Stimulated activated CD8-positive, alpha-beta memory T cell treated with anti-CD3 and anti-CD28 coated beads, Interleukin-15, amount 100 ng/mL, for 24 hours (primary cell): ENCODE measurements at places on chromosomes 2 and 18.

- no peak for DNase-seq
Measured at GRCh38 chr2:200498402-200499162, 11.3 kb downstream of the KCTD18 start.

DNA sequence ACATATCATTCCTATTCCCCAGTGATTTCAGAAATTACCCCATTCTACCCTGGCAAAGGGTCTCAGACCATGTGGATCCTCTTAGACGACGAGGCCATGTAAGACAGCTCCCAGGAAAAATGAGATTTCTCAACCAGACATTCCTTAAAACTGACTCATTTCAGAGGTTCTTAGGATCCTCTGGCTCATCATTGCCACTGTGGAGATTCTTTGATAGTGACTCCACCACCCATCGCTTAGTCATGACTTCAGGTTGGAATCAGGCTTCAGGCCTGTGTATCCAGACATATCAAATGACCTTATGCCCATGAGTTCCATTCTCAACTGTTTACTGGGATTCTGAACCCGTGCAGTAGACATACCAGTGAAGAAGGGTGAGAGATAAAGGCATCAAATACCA is 245.6 kb upstream of the TCF4 start:
- DNase-seq: no peak

GRCh38 chr18:24875286-24875685 is 414.8 kb downstream of the HRH4 start:
- no peak for DNase-seq

DNA sequence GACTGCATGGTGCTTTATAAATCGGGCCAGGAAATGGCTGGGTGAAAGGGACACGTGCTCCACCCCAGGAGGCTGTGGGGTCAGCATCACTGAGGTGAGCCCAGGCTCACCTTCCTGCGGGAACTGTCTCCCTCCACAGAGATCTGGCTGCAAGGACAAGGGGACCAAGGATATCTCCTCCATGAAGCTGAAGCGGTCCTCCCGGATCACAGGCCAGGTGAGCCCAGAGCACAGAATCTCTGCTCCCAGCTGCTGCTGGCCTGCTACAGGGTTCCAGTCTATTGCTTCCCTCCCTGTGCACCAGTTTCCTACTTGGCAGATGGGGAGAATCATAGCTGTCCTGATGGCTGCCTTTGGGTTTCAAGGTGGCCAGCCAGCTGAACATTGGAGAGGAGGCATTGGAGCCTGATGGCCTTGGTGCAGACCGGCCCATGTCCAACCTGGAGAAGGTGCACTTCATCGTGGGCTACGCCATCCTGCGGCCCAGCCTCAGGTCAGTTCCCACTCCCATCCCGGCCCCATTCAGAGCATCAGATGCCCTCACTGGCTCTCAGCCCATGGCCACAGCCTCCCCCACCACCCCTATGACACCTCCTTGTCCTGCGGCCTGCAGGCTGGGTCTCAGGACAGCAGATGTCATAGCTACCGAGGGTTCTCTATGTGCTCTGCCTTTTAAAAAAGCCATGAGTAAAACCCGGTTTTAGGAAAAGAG is 33.7 kb upstream of the GPR17 start:
- no peak for DNase-seq

GRCh38 chr2:127754186-127754585 is 52.9 kb downstream of the SFT2D3 start:
- no peak for DNase-seq

DNA sequence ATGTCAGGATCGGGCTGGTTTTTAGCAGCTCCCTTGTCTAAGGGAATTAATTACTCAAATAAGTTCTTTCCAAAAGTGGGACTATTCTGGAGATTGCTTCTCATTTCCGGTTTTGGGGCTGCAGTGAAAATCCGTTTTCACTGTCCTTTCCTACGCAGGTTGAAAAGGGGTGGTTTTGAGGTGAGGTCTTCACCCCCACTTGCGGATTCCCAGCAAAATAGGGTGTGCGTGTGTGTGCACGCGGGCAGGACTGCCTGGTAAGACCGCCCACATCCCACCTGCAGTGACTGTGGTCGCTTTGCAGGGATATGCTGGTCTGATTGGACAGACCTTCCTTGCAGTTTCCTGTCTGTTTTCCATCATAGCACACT is 472 bp upstream of the PLEKHM3 start:
- no peak for DNase-seq

DNA sequence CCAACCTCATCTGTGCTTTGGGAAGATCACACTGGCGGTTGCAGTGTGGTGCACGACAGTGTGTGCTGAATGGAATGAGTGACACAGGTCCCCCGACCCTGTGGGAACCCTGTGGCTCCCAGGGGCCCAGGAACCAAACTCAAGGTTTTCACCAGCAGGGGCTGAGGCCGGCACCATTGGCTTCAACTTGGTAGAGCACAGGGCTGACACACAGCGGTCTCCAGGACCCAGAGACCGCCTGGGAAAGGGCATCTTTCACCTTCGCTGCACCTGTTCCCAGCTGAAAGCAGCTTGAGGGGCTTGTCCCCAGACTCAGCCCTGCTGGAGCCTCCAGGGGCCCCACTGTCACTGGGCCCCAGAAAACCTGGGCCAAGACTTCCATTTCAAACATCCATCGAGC is 59.0 kb upstream of the ODC1 start:
- DNase-seq: no peak

GRCh38 chr18:43161528-43161927 is 46.0 kb upstream of the RIT2 start:
- no peak for DNase-seq

- no peak for DNase-seq
Measured at GRCh38 chr18:41879256-41879655, 75.8 kb upstream of the PIK3C3 start.

DNA sequence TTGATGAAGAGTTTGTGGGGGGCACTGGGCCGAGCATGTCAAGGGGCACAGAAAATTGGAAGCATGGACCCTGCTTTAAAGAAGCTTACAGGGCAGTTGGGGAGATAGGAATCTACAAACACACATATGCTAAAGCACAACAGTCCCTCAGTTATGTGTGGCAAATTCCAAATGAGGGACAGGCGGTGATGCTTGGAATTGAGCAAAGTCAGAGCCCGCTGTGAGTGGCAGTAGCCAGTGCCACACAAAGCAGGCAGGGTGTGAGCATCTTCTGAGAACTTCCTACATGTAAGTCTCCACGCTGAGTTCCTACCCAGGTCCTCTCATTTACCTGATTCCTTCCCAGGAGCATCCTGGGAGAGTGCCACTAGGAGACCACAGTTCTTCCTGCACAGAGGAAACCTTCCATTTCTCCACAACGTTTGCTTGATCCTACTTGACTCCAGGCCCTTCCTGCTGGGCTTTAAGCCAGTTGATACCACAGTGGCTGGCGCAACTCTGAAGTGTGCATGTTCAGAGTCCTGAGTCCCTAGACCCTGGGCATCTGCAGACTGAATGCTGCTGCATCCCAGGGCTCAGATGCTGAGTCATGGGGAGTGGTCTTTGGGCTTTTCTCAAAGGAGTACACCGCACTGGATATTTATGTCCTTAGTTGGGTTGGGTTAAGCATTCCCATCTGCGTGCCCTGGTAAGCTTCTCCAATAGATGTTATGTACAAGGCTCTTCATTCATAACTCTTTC is 287.3 kb upstream of the REV1 start:
- no peak for DNase-seq

GRCh38 chr2:136207030-136207623 is 89.2 kb upstream of the CXCR4 start:
- no peak for DNase-seq

DNA sequence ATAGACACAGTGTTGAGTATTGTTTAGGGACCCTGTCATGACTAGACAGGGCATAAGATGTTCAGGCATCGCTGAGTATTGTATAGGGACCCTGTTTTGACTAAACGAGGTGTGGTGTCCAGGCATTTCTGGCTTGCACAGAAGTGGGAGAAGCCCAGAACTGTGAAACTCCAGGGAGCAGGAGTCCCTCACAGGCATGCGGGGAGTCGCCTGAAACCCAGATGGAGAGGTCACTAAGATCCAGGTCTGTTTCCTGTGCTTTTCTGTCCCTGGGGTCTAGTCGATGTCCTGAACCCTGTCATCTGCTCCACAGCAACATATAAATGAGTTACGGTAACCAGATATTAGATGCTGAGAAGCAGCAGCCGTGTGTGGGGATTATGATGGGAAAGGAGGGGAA is 469.0 kb upstream of the SALL3 start:
- no peak for DNase-seq

DNA sequence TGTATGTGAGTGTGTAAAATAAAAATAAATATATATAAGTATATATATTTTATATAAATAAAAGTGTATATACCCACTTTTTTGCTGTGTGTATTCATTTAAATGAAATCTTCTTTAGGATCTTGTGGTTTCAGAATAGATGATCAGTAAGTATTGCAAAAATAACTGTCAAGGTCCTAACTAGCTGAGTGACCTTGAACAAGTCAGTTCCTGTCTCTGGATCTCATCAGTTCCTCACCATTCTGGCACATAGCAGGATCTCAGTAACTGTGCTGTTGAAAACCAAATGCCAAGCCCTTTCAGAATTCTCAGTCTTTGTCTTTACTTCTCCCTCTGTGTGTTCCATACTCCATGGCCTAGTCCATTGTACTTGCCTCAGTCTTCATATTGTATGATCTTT is 115.3 kb upstream of the CXCR4 start:
- DNase-seq: no peak

DNA sequence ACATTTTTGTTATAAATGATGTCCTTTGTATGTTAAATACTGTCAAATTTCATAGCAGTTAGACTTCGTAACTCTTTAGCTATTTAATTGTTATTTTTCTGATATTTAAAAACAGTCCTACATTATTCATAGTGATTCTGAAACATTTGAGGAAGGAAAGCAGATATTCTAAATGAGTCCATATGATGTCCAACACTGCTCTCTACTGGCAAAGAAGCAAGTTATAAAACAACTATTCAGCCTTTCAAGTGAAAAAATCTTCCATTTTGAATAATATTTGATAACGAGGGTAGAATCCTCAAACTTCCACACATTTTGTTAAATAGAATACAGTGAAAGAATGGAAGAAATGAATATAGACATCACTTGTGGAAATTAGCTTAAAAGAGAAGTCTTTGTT is 220.8 kb downstream of the GULP1 start:
- DNase-seq: no peak

GRCh38 chr2:29596584-29596983 is 324.8 kb downstream of the ALK start:
- DNase-seq: no peak

DNA sequence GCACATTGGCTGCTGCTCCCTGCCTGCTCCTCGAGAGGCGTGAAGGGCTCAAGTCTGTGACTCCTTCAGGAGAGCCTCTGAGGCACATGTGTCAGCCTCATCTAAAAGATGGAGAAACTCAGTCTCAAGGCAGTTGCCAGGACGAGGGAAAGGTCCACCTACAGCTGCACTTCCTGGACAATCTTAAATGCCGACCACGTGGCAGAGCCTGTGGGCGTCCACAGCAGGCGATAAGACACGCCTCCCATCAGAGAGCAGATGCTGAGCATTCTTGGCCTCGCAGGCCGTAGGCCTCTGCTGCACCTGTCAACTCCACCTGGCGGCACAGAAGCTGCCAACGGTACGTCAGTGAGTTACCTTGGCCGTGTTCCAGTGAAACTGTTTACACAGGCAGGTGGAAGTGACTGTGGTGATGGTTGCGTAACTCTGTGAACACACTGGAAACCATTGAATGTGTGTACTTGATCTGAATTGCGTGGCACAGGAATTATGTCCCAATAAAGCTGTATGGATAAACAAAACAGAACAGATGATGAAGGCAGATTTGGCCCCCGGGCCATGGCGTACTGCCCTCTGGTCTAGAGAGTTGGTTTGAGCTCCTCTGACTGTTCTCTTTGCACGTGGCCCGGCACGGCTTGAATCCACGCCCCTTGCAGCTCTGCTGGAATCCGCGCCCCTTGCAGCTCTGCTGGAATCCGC is 114.5 kb downstream of the RNF144A start:
- DNase-seq: no peak

- no peak for DNase-seq
Measured at GRCh38 chr2:58631986-58632385, 390.9 kb upstream of the FANCL start.

DNA sequence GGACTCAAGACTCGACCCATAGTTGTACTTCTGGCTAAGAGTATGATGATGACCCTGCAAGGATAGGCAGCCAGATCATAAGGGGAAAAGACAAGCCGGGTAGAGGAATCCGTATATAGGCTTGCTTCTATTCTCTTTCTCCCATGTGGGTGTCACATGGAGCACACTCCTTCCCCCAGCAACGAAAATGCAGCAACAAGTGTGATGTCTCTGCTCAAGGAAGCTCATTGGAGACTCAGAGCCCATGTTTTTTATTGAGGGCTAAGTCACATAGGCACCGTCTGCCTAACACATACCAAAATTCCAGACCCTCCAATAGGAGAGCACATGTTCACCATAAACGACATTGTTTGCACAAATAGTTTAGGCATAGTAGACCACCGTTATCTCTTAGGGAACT is 6.3 kb downstream of the ZNF2 start:
- no peak for DNase-seq

DNA sequence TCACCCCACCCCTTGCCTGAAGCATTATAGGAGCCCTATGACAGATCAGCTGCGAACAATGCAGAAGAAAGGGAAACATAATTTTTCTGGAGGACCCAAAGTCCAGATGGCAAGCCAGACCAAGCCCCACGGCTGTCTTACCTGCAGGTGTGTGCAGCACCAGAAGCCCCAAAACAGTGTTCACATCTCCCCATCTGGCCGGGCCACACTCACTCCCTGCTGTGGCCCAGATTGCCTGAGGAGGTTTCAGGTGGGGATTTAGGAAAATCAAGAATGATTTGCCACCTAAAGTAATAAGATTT is 11.7 kb upstream of the STK17B start:
- no peak for DNase-seq

DNA sequence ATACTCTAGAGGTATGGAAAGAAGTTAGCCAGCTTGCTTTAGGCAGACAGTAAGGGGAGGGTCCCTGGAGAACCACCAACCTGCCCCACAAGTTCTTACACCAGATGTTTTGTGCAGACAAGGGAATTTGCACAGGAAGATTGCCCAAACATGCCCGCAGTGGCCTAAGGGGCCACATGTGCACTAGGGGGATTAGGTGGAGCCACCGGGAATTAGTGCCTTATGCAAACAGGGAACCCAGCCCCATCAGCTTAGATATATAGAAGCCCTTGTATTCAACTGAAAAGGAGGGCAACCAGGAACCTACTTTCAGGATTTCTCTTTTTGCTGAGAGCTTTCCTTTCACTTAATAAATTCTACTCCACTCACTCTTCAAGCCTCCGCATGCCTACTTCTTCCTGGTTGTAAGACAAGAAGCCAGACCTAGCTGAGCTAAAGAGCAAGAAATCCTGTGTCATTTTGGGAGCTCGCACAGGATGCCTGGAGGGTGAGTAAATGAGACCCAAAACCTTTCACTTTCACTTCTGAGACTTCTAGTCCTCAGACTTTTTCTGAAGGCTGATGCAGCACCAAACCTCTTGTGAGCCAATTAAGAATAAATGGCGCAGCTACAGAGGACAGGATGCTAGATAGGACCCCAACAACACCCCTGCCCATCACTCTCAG is 146.3 kb downstream of the GCA start:
- no peak for DNase-seq

- DNase-seq: no peak
Measured at GRCh38 chr2:195932-196331, 67.9 kb downstream of the SH3YL1 start.

- DNase-seq: no peak
Measured at GRCh38 chr2:206584323-206585116, 57.8 kb upstream of the FAM237A start.
